Placental epithelial cell (primary cell): ENCODE measurements at places on chromosomes 13 and 19. TPM values are rescaled to one million over a fixed set of nuclear protein-coding genes. Genes with fewer than 3 reads are reported as not detected.

The KIR2DL3 gene
- not detected in 2 replicates for total RNA-seq

The QPCTL gene
- total RNA-seq: 15.3 and 21.7 TPM in 2 replicates

The KRTDAP gene
- total RNA-seq: not detected in 2 replicates

The NKG7 gene
- total RNA-seq: not detected in 2 replicates

The ZNF850 gene
- 4.7 and 4.9 TPM in 2 replicates for total RNA-seq
